ENCODE measurements at places on chromosomes 6 and 20.
A peak's percentile ranks its signal among the peaks of the same experiment; 100 is the strongest.

DNA sequence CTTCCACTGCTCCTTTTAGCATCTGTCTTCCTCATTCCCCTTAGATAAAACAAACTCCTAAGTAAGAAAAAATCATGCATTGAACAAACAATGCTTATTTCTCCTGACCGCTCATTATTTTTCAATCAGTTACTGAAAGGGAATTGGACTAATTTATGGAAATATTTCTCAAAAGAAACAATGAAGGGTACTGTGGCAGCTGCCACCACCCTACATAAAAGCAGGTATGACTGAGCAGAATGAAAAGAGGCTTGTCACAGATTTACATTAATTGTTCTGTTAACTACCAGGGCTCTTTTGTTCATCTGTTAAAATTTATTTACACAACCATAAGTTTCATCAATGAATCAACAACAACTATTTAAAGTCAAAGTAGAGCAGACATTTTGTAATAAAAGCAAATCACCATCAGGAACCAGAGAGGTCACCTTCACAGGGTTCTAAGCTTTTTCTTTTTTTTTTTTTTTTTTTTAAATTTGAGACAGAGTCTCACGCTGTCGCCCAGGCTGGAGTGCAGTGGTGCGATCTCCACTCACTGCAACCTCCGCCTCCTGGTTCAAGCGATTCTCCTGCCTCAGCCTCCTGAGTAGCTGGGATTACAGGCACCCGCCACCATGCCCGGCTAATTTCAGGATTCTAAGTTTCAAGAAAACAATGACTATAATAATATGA lies 204.0 kb downstream of the PTPRK start:
- DNase-seq, result no peak

DNA sequence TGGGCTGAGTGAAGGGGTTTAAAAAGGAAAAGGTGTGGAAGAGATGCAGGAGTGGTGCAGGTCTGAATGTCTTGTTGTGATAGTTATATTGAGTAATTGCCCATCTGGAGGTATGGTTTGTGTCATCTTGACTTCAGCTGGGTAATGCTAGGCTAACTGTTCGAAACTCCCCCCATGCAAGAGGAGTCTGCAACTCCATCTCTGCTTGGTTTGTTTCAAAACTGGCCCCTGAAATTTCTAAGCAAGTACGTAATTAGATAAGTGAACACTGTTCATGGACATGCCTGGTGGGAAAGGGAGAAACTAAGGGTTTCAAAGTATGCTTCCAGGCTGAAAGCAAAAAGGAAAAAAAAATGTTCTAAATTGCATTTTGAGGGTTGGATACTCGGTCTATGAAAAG lies 17.1 kb downstream of the TTK start:
- DNase-seq, result no peak

DNA sequence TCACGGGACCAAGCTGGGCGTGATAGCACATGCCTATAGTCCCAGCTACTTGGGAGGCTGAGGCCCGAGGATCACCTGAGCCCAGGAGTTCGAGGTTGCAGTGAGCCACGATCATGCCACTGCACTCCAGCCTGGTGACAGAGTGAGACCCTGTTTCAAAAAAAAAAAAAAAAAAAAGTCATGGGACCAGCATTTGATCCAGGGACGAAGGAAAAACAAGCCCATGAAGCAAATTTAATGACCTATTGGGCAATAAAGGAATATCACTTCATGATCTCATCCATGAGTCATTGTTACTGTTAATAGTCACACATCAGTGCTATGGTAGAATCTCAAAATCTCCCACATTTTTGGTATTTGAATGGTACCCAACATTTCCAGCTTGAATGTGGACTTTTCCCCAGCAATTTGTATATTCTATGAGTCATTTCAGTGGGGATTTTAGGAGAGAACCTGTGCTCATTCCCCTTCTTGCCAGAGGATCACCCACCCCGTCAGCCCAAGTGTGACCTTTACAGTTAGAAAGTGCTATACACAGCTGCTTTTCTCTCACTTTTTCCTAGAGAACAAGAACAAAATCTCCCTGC lies 8.5 kb upstream of the SOD2 start:
- DNase-seq, result no peak

DNA sequence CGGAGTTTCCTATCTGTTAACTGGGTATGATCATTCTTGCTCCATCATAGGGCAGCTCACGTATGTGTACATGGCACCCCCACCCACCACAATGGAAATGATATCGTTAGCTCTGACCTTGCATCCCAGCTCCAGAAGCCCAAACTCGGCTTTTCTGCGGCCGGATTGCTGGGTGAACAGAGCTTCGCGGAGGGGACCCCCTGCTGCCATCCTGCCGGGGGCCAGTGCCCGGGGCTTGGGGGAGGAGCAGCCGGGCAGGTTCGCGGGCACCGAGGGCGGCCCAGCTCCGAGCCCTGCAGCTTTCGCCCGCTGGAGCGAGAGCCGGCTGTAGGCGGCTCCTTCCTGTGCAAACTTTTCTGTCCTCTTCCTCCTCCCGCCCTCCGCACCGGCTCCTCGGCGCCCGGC lies 24.9 kb upstream of the FUCA2 start:
- peak; percentile 67 for DNase-seq

DNA sequence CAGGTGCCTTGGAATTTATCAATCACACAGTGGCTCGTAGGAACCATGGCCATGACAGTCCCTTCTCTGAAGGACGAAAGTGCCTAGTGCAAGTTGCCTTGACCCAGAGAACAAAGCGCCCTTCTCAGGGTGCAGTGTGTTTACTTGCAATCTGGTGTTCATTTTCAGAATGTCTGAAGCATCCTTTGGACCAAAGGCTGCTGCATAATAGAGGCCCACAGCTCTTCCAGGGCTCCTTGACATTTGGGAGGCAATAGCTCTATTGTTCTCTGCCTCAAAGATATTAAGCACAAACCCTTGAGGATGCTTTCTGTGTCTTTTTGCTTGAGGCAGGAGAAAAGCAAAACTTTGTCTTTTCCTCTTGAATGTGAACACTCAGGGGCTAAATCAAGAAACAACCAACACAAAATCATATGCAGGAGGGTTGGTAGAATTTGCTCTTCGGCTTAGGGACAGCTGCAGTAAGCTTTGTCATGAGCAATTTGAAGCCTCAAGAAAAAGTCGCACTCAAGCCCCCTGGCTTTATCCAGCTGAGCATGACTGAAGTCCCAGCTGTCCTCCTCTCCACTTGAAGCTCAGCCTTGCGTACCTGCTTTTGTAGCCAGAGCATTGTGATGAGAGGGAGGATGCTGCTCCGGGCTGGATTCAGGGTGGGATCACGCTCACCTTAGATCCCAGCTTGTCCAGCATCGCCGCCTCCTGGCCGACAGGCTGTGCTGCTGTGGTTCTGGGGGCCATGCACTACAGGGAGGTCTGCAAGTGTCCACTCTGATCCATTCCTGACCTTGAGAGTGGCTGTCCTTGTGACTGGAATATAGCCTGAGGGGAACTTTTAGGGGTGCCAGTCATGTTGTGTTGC lies 495.4 kb downstream of the CDH26 start:
- DNase-seq, result no peak

DNA sequence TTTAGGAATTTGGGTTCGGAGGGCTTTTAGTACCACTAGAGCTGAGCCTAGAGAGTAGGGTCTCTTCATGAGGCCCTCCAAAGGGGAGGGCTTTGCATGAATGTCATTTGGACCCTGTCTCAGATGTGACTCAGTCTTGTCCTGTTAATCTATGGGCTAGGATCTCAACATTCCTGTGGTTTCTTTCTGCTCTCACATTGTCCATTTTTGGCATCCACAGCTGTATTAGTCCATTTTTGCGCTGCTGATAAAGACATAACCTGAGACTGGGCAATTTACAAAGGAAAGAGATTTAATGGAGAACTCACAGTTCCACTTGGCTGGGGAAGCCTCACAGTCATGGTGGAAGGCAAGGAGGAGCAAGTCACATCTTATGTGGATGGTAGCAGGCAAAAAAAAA lies 61.0 kb downstream of the CRYBG1 start:
- DNase-seq, result no peak

GRCh38 chr6:138105880-138106664 lies 1.1 kb downstream of the PERP start:
- DNase-seq, result no peak

DNA sequence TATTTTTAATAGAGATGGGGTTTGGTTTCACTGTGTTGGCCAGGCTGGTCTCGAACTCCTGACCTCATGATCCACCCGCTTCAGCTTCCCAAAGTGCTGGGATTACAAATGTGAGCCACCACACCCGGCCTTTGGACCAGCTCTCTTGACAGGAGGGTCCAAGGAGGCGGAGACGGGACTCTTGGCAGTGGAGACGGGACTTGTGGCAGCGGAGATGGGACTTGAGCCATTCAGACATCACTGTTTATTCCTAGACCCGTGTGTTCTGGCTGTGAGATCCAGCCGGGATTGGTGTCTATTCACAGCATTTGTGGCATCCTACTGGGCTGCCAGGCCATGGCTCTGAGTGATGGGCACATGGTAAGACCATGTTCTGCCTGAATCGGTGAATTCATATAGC lies 25.6 kb downstream of the PRPF6 start:
- DNase-seq, result no peak

GRCh38 chr6:98924647-98925046 lies 23.1 kb downstream of the FBXL4 start:
- no peak for DNase-seq

GRCh38 chr6:39357998-39358686 lies 35.6 kb upstream of the KCNK16 start:
- no peak for DNase-seq

DNA sequence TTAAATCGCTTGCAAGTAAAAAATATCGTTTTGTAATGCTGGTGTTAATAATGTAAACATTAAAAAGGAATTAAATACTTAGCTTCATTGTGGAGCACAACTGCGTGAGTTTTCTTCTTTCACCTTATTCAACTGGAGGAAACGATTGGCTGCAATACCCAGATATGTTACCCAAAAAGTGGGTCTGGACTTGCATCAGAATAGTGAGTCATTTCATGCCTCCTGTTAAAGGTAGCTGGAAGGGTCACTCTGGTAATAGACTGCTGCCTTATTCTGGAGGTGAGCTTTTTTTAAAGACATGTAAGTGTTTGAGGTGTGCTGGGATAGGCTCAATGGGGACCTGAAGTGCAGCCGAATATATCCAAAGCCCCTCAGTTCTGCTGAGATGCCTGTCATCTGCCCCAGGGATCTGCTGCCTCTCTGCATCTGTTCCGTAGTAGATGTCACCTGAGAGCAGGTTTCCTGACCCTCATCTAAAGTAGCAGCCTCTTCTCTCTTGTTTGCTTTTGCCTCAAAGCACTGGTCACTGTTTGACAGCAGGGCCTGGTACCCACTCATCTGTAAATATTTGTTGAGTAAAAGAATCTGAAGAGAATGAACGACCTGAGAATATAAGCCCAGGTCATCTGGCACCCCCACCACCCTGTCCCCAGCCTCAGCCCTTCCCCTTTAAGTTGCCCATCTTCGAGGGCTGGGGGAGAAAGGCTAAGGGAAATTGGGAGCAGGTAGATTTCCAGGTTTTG lies 5.6 kb upstream of the UQCC2 start:
- no peak for DNase-seq

DNA sequence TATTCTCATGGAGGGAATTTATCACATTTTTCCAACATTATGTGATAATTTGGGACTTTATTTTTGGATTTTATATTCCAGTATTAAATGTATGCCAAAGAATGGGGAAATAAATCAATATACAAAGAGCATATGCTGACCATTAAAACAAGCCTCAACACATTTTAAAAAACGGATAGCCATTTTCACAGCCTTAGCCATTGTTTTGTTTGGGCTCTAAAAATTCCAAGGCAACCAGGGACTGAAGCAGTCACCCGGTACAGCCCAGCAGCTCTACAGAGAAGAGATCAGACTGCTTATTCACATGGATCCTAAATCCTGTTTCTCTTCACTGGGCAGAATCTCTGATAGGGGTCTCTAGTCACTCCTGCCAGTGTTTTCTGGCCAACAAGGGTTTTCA lies 150.2 kb upstream of the OGFRL1 start:
- no peak for DNase-seq

DNA sequence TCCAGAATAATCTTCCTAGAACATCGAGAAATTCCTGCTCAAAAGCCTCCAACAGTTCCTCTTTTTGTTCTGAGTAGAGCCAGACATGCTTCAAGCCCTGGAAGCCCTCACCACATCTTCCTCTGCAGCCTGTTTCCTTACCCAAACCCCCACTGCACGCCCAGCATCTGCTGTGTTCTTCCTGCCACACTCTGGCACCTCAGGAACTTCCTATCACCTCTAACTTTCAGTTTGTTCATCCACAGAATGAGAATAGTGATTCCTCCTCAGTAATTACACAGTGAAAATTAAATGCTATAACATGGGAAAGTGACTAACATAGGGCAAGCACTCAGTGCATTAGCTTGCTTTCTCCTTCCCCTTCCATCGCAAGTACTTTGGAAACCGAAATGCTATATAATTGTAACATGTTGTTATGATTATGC lies 26.3 kb downstream of the C6orf89 start:
- DNase-seq, result peak; percentile 54
